Activated CD4-positive, alpha-beta memory T cell treated with anti-CD3 and anti-CD28 coated beads, Interleukin-2, amount 10 ng/mL, durations not matched to agents 7 days and 5 days (primary cell): ENCODE measurements at places on chromosomes 1 and 21.

DNA sequence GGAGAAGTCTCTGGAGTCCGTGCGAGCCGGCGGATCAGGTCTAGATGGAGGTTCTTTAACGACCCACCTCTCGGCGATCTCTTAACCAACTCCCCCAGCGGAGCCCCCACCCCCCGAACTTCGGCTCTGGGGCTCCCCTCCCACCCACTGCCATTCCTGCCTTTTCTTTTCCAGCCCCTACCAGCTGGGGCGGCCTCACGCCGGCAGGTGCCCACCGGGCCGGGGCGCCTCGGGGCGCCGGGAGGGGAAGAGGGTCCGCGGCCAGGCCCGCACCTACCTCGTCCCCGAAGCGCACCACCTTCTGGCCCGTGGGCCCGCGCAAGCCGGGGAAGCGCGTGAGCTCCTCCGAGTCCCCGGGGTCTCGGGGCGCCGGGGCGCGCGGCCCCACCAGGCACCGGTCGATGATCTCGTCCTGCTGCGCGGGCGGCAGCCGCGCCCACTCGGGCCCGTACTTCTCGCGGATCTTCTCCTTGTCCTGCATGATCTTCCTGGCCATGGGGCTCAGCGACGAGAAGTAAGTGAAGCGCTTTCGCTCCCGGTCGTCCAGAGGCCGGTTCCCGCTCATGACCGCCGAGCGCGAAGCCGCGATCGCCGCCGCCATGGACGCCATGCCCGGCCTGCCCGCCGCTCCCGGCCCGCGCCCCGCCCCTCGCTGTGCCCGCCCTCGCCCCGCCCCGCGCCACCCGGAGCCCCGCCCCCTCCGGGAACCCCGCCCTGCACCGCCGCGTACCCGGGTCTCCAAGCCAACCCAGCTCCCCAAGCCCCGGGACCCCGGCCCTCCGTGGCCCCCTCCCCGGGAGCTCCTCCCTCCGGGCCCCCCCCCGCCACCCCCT lies at the start of gene C1orf198:
TSS of gene C1orf198 (minus strand) at position 619 of the 833 bp plus-strand sequence. CDS start at position 610, 9 bp downstream.
- no peak within 1 kb of the TSS for H3K27ac ChIP-seq
- peak; percentile 73 for DNase-seq
- peaks cover 33% of the 10 kb centered on the region for H3K27me3 ChIP-seq
- peak within 1 kb of the TSS; percentile 76 for H3K4me3 ChIP-seq
- peaks cover 20% of the 10 kb centered on the region for H3K4me1 ChIP-seq
- no peaks in the 10 kb centered on the region for H3K36me3 ChIP-seq

DNA sequence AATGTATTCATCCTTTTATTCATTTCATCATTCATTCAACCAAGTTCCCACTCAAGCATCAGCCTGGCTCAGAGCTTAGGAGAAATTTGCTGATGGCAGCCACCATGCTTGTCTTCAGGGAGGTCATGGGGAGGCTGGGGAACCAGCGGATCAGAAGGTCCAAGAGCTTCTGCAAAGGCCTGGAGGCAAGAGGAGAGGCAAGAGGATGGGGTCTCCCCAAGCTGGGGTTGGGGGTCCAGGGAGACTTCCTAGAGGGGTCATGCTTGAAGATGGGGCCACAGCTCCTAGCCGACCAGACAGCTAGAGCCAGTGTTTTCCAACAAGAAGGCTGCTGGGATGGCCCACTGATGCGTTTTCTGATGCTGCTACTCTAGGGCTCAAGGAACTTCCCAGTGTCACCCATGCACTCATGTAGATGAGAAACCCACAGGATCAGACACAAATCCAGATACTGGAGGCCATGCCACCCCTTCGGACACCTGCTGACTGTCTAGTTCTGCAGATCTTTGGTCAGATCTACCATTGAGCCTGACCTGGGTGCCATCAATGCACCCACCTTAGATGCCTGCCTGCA lies 315.2 kb downstream of the AJAP1 start:
- no peaks in the 10 kb centered on the region for H3K36me3 ChIP-seq
- DNase-seq = no peak
- H3K4me1 ChIP-seq = no peaks in the 10 kb centered on the region
- no peak overlapping the region for H3K4me3 ChIP-seq

DNA sequence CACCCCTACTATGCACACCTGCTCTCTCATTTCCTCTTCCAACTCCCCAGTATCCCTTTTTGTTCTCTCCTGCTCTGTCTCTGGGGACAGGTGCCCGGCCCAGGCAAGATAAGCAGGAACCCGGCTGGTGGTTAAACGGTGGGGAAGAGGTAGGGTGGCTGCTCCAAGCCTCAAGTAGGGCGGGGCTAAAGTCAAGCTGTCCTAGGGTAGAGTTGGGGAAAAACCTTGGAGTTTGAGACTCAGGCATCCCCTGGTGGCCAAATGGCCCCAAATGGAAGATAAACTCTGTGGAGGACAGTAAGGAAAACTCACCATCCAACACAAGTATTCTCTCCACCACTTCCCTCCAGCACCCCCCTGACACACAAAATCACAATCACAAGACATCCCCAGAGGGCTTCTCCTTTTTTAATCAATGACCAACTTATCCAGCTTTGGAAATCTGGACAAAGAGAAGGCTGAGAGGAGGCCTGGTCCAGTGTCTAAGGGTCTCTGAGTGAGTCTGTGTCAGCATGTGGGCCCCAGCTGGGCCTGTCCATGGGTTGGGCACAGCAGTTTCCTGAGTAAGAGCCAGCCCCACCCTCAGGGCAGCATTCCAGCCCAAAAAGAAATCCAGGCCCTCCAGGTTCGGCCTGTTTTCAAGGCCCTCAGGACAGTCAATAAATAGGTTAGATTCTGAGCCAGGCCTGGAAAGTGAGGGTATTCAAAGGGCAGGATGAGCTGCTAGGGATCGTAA lies 9.8 kb downstream of the POMGNT1 start:
- no peaks in the 10 kb centered on the region for H3K27me3 ChIP-seq
- no peak overlapping the region for H3K4me3 ChIP-seq

DNA sequence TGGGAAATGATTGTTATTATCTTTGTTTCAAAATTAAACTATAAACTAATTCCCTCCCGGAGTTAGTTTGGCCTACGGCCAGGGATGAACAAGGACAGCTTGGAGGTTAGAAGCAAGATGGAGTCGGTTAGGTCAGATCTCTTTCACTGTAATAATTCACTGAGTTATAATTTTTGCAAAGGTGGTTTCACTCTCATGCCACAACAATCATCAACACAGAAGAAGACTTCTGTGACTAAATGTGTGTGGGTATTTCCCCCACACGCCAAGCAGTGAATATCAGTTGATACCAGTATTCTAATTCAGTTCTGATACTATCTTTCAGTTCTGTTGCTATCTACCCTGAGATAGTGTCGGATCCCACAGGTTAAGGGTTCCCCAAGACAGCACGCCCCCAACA lies 215.1 kb downstream of the S1PR1 start:
- H3K4me3 ChIP-seq = no peak overlapping the region
- H3K27me3 ChIP-seq = peaks cover 7% of the 10 kb centered on the region
- H3K36me3 ChIP-seq = peaks cover 6% of the 10 kb centered on the region
- H3K4me1 ChIP-seq = peaks cover 35% of the 10 kb centered on the region
- H3K27ac ChIP-seq = peak overlapping the region; percentile 29

- H3K27ac ChIP-seq = no peak overlapping the region
- H3K4me1 ChIP-seq = no peaks in the 10 kb centered on the region
- no peaks in the 10 kb centered on the region for H3K27me3 ChIP-seq
These were observed 54.8 kb downstream of the PIK3R3 start for GRCh38 chr1:46077644-46078043.
